ENCODE measurements at places on chromosomes 7 and 10.

GRCh38 chr7:64990216-64990615 is 620 bp downstream of the ZNF117 start:
- no peak for DNase-seq

DNA sequence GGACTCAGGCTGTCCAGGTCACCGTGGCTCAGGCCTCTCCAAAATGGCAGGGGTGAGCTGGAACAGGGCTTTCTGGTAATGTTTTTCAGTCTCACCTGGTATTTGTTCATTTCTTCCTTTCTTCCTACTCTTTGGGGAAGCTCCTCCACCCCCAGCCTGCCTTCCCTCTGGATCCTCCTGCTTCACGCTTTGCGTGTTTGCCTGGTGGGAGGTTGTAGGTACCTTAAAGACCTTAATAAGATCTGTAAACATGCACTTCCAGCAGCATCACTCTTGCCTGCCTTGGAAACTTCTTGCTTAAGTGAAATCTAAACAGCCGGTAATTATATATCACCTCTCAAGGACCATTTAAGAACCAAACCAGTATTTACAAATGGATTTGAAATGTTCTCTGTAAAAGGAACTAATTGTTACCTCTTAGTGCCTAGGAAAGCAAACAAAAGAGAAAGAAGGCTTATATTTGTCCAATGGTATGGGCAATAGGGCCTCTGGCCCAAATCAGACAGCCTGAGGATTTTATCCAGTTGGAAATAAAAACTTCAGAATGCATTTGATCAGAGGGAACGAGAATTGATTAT is 339.9 kb downstream of the CCSER2 start:
- no peak for DNase-seq

- no peak for DNase-seq
Measured at GRCh38 chr7:155913291-155913690, 101.0 kb upstream of the SHH start.

GRCh38 chr7:31061185-31061584 is 9.1 kb downstream of the ADCYAP1R1 start:
- no peak for DNase-seq

DNA sequence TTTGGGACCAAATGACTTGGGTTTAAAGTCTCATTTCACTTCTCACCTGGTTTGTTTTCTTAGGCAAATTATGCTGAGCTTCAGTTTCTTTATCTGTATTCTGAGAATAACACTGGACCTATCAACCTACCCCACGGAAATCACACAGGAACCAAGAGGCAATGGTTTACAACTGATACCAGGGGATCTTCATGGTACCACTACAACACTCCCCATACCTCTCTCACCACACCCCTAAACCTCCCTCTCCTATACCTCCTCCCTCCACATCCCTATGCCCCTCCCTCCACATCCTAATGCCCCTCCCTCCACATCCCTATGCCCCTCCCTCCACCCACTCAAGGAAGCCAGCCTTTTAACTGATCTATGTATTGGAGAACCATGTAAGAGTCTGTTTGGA is 9.9 kb downstream of the FAM204A start:
- no peak for DNase-seq

- DNase-seq = no peak
Measured at GRCh38 chr10:130875897-130876472, 435.5 kb downstream of the TCERG1L start.

- no peak for DNase-seq
Measured at GRCh38 chr7:80771523-80771922, 133.1 kb downstream of the CD36 start.

- DNase-seq = no peak
Measured at GRCh38 chr10:62617652-62618051, 186.9 kb upstream of the ADO start.

DNA sequence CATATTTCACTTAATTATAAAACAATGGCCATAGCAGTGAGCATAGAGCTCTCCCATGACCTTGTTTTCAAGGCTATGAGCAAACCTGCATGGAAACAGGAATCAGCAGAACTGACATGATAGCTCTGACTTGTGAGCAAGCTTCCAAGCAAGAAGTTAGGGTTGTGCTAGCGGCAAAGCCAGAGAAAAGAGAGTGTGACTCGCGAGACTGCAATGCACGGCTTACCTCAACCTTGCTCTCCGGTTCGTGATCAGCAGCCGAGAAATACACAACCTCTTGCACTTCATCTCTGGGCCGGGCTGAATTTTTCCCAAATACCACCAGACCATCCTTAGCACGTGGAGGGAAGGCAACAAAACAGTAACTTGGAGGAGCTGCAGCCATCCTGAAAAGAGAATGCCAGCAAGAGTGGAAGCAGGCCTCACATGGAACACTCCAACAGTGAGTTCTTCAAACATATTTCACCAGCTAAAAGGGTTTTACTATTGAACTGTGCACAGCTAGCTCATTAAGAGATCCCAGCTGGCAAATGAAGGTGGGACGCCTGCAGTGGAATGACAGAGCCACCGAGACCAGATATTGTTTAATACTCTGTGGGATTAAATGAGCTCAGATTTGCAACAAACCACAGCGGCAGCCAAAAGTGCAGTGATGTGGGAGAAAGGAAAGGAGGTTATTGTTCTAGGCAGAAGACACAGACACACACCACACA is 20.8 kb downstream of the SCRN1 start:
- DNase-seq = no peak

- DNase-seq = peak; percentile 17
Measured at GRCh38 chr10:5497948-5498730, 1.2 kb downstream of the CALML5 start.

DNA sequence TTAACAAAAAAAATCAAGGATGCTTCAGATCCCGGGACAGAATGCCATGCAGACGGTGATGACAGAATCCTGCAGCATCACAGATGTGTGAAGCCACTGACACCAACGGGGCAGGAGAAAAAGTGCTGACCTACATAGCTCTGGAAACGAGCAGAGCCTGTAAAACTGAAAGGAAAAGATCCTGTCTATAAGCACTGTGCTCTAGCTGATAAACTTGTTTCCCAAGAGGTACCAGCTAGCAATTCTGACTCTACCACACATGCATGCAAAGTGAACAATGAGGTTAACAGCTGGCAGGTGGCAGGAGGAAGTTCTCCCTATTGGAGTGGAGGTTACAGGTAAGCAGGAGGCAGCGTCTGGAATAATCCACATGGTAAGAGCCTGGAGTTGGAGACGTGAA is 75.6 kb downstream of the PTPRN2 start:
- DNase-seq = no peak

GRCh38 chr10:18341055-18341454 is 200.8 kb downstream of the CACNB2 start:
- no peak for DNase-seq

- no peak for DNase-seq
Measured at GRCh38 chr7:15326044-15326644, 235.7 kb downstream of the AGMO start.

DNA sequence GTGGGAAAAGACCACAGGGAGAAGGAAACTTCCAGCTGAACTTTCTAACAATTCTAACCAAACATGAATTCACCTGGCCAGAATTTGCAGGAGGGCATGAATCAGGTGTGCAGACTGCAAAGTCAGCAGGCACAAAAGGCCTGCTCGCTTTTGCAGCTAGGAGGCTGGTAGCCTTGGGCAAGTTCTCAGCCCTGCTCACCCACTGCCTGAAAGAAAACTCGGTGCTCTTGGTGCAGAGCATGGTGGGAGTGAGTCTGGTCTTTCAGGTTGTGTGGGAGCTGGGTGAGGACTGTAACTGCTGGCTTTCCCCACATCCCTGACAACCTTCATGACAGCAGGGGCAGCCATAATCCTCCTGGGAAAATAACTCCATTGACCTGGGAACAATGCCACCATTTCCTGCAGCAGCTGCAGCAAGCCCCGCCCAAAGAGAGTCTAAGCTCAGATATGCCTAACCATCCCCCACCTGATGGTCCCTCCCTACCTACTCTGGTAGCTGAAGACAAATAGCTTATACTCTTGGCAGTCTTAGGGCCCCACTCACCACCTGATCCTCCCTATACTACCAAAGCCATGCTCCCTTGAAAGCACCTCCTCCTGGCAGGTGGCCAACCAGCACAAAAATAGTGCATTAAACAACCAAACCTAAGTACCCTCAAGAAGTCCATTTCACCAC is 31.6 kb downstream of the ZNF117 start:
- DNase-seq = no peak

- no peak for DNase-seq
Measured at GRCh38 chr7:68914006-68914405, 684.3 kb upstream of the AUTS2 start.

DNA sequence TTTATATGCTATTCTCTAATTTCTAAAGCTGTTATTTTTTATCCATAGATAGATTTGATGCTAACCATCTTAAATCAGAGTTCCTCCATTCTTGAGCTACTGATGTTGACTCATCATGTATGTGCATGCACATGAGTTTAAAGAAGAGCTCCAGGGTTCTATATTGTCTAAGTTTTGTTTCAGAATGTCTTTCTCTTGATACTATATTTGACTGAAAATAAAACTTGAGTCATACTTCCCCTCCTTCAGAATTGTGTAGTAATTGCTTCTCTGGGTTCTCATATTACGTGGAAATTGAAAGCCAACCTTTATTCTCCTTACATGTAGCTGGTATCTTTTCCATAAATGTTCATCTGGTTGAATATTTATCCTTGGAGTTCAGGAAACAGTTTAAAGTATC is 89.4 kb downstream of the LRRTM3 start:
- no peak for DNase-seq

GRCh38 chr7:115216652-115217051 is 294.8 kb downstream of the MDFIC start:
- no peak for DNase-seq

- DNase-seq = peak; percentile 74
Measured at GRCh38 chr7:106071356-106071998, 40.6 kb downstream of the SYPL1 start.

GRCh38 chr7:2870471-2870931 is 26.4 kb upstream of the GNA12 start:
- DNase-seq = peak; percentile 74

- no peak for DNase-seq
Measured at GRCh38 chr7:95411666-95412065, 15.5 kb upstream of the PON3 start.

Measured in left colon (tissue), 2 donors.